CD8-positive, alpha-beta T cell (primary cell): ENCODE measurements at places on chromosomes 5 and 9.
A peak's percentile ranks its signal among the peaks of the same experiment; 100 is the strongest.

DNA sequence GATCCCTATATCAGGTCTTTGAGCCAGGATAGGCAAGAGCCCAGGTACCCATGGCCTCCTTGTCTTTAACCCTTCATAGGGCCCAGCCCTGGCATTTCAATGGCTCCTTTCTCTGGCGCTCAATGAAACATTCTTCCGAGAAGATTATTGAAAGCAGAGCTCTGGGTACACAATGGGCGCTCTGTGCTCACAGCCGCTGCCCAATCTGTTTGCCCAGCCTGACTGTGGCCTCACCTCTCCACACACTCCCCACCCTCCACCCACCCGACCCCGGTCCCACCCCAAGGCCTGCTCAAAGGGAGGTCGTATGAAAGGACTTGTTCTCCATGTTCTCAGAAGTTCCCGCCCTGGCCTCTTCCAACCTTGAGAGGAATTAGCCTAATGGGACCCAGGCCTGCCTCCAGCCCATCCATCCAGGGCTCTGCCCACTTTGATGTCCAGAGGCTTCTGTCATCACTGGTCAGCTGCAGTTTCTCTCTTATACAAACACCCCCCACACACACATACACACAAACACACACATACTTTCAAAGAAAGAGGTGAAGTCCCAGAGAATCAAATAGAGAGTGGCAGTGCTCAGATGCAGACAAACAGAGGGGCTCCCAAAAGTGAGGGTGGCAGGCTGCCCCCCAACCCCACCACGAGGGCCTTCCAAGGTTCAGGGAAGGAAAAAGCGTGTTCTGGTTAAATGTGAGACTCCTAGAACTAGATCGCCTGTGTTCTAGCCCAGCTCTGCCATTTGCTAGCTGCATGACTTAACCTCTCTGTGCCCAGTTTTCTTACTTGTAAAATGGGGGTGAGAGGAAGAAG lies 5.1 kb upstream of the ARSI start:
- DNase-seq: no peak

DNA sequence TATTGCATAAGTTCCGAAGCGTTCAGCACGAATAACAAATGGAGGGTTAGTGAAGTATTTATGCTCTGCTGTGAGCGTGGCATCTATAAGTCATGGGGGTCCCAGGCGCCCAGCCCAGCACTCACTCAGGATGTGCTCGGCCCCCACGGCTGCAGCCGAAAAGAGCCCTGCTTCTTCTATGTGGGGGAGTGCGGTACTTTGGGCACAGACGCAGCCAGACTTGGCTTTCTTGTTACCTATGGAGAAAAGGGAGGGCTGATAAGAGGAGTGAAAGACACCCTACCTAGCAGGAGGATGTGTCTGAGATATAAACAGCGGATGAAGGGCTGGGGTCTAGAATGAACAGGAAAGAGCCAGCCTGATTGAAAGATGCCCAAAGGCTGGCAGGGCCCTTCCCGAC lies 51.4 kb downstream of the MRPL36 start:
- no peak for DNase-seq

GRCh38 chr9:82110881-82111280 lies 122.3 kb downstream of the SPATA31D1 start:
- DNase-seq: no peak

- no peak for DNase-seq
These were observed 140.6 kb downstream of the SEMA5A start for GRCh38 chr5:9405196-9405754.

GRCh38 chr5:170536525-170536924 lies 32.7 kb downstream of the KCNIP1 start:
- no peak for DNase-seq

DNA sequence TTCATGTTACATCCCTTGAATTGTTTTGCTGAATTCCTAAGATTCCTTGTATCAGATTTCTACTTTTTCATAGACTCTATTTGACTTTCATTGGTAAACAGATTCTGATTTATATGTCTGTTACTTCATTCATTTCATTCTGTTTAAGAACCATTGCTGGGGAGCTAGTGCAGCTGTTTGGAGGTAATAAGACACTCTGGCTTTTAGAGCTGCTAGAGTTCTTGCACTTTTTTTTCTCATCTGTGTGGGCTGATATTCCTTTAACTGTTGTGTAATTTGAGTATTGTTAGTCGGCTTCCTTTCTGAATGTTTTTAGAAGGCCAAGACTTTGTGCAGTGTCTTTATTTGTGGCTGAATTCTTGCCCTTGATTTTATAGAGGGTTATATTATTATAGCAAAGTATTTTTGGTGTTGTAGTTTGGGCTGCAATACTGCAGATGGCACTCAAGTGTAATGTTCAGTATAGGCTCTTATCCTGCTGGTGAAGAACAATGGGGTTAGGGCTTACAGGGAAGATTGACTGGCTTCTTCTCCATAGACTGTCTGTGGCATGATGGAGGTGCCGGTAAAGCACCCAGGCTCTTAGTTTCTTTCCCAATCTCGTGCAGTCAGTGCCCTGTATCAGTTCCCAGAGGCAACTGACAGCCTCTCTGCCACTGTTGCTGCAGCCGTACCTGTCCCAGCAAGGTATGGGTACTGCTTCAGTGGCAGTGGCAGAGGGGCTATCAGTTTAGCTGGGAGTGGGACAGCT lies 162.2 kb downstream of the OXCT1 start:
- DNase-seq: no peak

GRCh38 chr5:56460195-56460546 lies 227.0 kb upstream of the ANKRD55 start:
- no peak for DNase-seq

DNA sequence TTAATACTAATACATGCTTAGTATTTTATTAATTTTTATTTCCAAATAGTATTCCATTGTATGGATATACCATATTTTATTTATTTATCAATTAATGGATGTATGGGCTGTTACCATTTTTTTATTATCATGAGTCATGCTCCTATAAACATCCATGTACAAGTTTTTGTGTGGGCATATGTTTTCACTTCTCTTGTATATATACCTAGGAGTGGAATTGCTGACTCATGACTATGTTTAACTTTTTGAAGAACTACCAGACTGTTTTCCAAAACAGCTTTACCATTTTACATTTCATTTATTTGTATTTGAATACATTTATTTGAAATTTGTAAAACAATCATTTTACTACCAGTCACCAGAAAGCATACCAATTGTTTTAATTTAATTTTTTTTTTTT lies 14.1 kb upstream of the LRRC19 start:
- DNase-seq: no peak

DNA sequence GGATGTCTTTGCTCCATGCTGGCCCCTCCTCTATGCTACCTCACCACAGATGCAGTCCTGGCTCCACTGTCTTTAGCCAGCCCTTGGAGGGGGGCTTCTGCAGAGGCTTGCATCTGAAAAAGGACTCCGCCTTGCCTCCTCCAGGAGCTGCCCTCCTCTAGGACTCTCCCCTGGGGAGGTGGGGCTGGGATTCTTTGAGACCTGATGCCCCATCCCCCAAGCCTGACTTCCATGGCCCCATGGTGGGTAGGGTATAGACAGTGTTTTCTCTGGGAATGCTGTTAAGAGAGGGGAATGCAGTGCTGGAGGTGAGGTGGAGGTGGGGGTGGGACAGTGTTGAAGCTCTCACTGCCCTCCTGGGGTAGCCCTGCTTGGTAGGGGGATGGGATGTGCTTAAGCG lies 14.3 kb downstream of the JADE2 start:
- DNase-seq: no peak

DNA sequence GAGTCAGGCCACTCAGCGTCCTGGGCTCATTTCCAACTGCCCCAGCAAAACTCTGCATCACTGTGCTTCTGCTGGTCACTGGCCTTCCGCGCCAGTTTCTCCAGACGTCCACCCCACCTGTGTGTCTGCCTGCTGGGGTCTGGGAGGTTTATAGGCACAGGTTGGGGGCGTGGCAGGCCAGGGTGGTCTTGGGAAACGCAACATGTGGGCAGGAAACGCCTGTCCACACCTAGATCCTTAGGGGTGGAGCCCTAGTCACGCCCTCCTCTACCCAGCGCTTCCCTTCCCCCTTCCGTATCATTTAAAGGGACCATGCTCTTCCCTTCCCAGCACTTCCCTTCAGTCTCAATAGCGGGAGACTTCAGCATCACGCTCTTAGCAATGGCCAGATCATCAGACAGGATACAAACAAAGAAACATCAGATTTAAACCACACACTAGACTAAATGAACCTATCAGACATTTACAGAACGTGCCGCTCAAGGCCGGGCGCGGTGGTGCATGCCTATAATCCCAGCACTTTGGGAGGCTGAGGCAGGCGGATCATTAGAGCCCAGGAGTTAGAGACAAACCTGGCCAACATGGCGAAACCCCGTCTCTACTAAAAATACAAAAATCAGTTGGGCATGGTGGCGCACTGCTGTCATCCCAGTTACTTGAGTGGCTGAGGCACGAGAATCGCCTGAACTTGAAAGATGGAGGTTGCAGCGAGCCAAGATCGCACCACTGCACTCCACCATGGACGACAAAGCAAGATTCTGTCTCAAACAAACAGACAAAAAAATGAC lies 11.8 kb upstream of the BTNL9 start:
- DNase-seq: no peak

GRCh38 chr5:149039506-149039905 lies 23.4 kb downstream of the SH3TC2 start:
- no peak for DNase-seq

GRCh38 chr5:1507457-1507856 lies 16.3 kb downstream of the LPCAT1 start:
- peak; percentile 8 for DNase-seq

GRCh38 chr5:8613078-8613685 lies 744.2 kb downstream of the MTRR start:
- DNase-seq: no peak

DNA sequence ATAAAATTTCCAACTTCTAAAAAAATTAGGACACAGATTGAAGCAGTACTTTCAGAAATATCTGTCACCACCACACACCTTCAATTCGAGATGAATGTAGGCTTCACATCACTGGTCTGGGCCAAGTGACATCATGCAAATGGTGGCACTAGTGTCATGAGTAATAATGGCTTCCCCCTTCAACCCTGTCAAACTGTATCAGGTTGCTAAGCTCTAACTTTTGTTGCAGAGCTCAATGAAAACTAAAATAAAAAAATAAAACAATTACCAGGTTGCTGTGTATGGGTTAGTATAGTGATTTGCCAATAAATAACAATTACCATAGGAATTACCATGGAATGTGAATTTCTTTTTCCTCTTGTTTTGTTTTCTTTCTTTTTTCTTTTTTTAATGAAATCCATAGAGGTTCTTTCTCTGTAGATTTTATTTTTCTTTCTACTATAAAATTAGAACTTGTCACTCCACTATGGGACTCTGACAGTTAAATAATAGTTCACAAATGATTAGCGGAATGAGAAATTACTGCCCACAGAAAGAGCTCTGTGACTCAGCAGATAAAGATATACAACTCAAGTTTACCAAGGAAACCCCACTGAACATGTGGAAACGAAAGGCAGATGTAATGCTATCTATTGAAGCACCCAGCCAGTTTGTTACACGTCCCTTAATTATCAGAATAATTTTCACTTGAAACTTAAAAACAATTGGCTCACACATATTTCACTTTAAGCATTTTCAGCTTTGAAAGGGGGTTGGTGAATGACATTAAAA lies 783.8 kb upstream of the WWC1 start:
- no peak for DNase-seq

- no peak for DNase-seq
These were observed 164.9 kb downstream of the ESM1 start for GRCh38 chr5:54820346-54821134.

GRCh38 chr9:70578720-70579119 lies 164.3 kb upstream of the KLF9 start:
- no peak for DNase-seq

DNA sequence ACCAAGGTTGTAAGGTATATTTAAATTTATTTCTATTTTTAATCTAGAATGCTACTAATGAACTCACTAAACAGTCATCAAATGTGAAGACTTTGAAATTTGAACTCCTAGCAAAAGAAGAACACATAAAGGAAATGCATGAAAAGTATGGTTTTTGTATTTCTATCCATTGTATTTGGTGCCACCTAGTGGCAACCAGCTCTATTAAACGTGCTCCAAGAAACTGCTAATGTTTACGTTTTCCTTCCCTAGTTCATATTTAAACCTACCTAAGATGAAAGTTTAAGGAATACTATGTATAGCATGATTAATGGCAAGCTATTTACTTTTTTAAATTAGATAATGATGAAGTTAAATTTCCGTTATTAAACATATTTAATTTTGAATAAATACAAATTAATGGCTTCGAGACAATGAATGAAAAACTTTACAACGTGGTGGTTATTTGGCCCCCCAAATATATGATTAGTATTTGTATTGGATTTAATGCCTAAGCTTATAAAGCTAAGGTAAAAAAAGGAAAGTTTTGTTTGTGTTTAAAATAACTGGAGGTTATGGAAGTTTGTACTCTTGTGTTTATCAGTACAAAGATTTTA lies 115.9 kb upstream of the SH3GL2 start:
- no peak for DNase-seq

GRCh38 chr9:91411096-91411771 lies 12.4 kb downstream of the NFIL3 start:
- DNase-seq: no peak

DNA sequence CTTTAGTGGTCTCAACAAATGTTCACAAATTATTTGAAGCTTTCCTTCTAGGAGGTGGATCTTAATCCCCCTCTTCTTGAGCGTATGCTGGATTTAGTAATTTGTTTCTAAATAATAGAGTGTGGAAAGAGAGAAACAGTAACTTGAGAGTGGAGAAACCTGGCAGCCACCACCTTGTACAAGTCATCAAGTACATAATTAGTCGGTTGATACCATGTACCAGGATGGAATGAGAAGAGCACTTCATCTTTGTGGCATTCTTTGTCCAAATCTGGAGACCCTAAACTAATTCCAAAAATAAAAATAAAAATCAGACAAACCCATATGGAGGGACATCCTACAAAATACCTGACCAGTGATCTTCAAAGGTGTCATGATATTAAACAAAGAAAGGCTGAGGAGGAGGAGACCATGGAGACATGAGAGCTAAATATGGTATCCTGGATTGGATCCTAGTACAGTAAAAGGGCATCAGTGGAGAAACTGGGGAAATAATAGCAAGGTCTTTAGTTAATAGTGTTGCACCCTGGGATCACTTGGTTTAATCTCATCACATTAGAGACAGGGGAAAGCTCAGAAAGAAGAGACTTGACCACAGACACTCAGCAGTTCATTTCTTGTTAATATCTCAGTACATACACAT lies 147.9 kb downstream of the ASTN2 start:
- DNase-seq: no peak

GRCh38 chr9:121557581-121558447 lies 58.2 kb upstream of the GGTA1 start:
- no peak for DNase-seq

DNA sequence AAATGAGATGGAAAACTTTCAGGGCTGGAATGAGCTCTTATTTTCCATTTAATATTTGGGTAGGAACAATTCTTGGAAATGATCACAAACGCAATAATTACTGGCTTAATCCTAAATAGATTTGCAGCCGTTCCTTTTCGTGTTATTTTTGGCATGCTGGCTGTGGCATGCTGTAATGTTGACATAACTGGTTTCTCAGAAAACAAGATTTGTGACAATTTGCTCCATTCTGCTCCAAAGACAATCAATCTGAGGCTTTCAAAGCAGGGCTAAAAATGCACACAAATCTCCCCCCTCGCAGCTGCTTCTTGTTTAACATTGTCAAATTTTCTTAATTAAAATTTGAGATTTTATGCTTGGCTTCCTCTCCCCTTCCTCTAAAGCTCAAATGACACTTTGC lies 151.2 kb downstream of the TTC39B start:
- DNase-seq: no peak

- DNase-seq: no peak
These were observed 3.9 kb downstream of the RASGRF2 start for GRCh38 chr5:80963966-80964481.
